IMR-90 (cell line): ENCODE measurements at places on chromosomes 3 and 15. TPM values are rescaled to one million over a fixed set of nuclear protein-coding genes. Genes with fewer than 3 reads are reported as not detected.
A peak's percentile ranks its signal among the peaks of the same experiment; 100 is the strongest.

The NR2E3 gene
- under 0.01 and 0.56 TPM in 2 replicates for total RNA-seq

The LRRC31 gene
- not detected in 2 replicates for total RNA-seq

The JMJD7 gene
- total RNA-seq: 3.6 and 5.0 TPM in 2 replicates

The UBE2Q2 gene
- total RNA-seq: 28.9 and 44.2 TPM in 2 replicates

The CAMK1 gene
- total RNA-seq: 28.9 and 33.3 TPM in 2 replicates

The AHSG gene
- total RNA-seq: not detected in 2 replicates

The EPHA6 gene
- not detected in 2 replicates for total RNA-seq

The RBM15B gene
- total RNA-seq: 17.2 and 17.4 TPM in 2 replicates

The GHSR gene
- total RNA-seq: not detected in 2 replicates

The TM4SF1 gene
- total RNA-seq: 232 and 366 TPM in 2 replicates

The PRKCD gene
- 3.3 and 4.3 TPM in 2 replicates for total RNA-seq

- no peak for DNase-seq
These were observed 19.3 kb downstream of the ALCAM start for GRCh38 chr3:105385819-105386508.

GRCh38 chr15:76972389-76973361 lies 22.3 kb upstream of the PSTPIP1 start:
- DNase-seq: peak; percentile 42

- no peak for DNase-seq
These were observed 116.5 kb downstream of the RTP4 start for GRCh38 chr3:187484547-187485295.

DNA sequence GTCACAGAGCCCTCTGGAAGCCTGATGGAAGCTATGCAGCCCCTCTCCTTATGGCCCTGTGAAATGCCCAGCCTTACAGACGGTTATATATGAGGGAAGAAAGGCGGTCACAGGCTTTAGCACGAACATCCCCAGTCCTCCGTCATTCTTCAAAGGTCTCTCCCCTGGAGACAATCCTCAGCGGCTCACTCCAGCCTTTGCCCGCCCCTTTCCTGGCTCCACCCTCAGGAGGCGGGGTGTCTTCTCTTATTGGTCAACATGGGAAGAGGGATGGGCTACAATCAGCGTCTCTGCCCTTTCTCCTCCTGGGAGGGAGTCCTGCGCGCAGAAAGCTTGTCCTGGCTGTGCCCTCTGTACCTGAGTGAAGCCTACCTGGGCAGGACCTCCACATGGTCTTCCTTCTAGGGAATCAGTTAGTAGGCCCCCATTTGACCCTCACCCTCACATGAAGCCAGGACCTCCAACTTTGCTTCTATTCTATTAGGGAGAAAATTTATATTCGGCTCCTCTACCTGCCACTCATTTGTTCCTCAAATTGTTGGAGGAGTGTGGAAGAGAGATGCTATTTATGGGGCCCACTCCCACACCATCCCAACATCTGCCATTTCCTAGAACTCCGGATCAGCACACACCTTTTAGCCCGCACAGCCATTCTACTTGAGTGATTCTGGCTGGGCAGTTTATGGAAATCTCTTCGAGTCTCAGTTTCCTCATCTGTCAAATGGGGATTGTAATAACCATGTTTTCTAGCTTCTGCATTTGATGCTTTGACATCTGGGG lies 112.9 kb upstream of the SLC6A11 start:
- no peak for DNase-seq

GRCh38 chr3:177231242-177231641 lies 34.0 kb upstream of the TBL1XR1 start:
- DNase-seq: no peak

- DNase-seq: no peak
These were observed at the start of gene SLITRK3 for GRCh38 chr3:165195640-165196576. TSS of gene SLITRK3 (minus strand) at chr3:165196384. CDS start at chr3:165190830, 5,554 bp downstream.

GRCh38 chr3:46695177-46695961 lies 1.9 kb upstream of the ALS2CL start:
- DNase-seq: no peak

DNA sequence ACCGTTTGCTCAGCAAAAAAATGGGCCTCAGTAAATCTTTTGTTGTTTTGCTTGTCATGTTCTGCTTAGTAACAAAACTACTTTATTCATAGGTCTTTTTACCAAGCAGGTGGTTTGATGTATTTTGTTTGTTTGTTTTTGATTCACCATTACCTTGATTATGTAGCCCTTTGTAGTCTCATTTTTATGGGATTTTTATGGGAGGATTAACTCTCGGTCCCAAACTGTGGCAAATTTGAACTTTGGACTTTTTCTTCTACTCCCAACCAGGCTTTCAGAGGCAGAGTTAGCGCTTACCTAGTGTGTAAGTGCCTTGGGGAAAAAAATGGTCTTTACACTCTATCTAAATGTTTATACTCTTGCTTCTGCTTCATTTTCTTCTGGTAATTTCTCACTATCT lies 276.7 kb upstream of the POU1F1 start:
- no peak for DNase-seq

DNA sequence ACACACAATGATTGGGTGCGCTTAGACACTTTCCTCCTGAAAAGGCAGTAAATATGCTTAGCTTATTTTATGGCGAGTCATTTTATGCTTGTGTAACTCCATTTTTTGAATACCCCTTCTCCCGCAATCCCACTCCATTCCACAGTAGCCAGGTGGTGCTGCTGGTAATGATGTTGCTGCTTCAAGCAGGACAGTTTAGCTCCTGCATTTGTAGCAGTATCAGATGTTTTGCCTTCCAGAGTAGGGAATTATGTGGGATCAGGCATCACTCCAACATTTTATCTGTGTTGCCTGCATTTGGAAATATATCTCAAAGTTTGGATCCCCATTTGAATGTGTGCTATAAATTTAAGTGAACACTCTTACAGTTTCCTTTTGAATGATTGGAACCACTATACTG lies 302.1 kb upstream of the SGO1 start:
- no peak for DNase-seq

- no peak for DNase-seq
These were observed 5.9 kb upstream of the GPR87 start for GRCh38 chr3:151322511-151322910.

DNA sequence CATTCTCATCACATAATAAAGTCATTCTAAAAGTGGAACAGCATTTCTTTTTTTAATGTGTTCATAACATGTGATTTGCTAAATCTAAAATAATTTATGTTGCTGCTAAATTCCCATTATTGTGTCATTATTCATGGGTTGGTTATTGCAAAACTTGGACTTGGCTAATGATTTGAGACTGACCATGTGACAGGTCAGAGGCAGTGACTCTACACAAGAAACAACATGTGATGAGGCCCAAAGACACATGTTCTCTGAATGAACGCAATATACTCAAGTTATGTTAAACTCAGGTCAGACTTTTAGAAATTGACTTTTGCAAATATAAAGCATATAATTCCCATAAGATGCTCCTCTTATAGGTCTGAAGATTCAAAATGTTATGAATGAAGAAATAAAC lies 566.1 kb downstream of the TBL1XR1 start:
- no peak for DNase-seq

GRCh38 chr15:59194639-59195325 lies 11.9 kb upstream of the LDHAL6B start:
- DNase-seq: no peak

DNA sequence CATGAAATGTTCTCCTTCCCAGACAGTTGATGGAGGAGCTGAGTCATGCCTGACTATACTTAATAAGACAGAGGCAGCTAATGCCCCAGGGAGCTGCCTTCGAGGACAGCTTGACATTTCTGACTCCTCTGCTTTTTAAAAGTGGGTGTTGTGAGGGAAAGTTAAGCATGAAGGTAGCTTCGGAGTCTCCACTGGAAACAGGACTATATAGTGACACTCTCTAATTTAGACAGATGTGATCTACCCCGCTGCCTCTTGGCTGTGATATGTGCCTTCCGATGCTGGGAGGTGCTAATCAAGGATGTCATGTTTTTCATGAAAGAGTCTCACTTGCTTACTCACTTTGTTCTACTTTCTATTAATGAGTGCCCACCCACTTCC lies 72.7 kb downstream of the IL1RAP start:
- DNase-seq: peak; percentile 62

GRCh38 chr15:52441841-52442240 lies 86.8 kb downstream of the MYO5A start:
- DNase-seq: peak; percentile 18

GRCh38 chr3:13517253-13517977 lies 31.5 kb upstream of the FBLN2 start:
- no peak for DNase-seq

GRCh38 chr3:23664459-23664858 lies 141.3 kb upstream of the UBE2E1 start:
- peak; percentile 56 for DNase-seq

DNA sequence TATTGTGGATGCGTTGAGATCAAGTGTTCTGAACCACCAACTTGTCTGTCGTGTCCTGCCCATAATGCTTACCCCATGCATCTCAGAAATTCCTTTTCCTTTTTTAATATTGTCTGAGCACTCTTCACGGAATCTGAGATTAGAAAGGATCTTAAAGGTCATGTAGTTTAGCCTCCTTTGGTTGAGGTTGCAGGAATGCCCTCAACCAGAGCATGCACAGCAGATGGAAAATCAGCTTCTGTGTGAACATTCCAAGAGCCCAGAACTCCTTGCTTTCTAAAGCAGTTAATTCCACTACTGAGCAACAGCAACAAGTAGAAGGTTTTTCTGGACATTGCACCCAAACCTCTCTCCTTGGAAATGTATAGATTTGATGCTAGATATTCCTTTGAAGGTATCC lies 153.7 kb downstream of the TPRG1 start:
- no peak for DNase-seq

- no peak for DNase-seq
These were observed 664 bp upstream of the NR2C2 start for GRCh38 chr3:14946739-14947099.

DNA sequence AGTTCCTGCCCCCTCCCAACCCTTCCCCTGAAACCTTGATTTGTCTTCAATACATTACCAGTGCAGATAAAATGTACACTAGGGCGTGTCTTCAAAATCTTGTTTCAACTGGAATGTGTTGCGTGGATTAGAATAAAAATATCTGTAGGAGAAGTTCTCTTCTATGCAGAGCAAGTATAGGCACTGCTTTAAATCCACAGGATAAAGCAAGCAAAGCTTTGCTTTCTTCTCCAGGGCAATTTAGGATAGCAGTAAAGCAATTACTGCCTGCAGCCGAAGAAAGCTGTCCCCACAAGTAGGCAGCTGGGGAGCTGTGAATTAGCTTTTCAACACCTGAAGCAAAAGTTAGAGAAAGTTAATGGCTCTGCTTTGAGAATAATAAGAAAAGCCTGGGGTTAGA lies 329.7 kb upstream of the KCNMB2 start:
- no peak for DNase-seq
